NCI-H526 treated with DMSO at 0.1 percent for 48 hours (cell line): ENCODE measurements at places on chromosomes 1 and 21.

- DNase-seq: no peak
Measured at GRCh38 chr1:1926346-1926811, 7.3 kb upstream of the TMEM52 start.

DNA sequence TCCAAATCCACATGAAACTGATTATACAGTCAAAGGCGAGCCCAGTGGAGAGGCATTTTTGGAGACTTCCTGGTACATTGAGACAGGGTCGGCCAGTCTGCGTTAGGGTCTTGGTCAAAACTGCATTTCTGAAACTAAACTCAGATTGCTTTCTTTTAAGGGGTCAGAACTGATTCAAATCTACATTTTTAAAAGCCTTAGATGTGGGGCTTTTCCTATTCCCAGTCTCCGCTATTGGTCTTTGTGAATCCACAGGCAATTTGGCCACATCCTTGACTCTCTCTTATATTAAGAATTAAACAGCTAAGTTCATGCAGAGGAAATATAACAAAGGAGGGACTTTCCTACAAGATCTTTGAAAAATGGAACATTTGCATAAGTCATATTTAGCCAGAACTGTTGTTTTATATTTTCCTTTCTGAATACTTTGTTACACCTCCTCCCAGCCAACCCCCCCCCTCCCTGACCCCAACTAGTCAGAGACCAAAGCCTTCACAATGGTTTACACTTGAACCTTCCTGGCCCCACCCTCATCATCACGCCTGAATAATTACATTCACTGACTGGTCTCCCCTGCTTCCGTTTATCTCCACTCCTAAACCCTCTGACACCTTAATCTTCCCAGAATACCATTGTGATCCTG, 30.9 kb downstream of the SELL start:
- no peak for DNase-seq

DNA sequence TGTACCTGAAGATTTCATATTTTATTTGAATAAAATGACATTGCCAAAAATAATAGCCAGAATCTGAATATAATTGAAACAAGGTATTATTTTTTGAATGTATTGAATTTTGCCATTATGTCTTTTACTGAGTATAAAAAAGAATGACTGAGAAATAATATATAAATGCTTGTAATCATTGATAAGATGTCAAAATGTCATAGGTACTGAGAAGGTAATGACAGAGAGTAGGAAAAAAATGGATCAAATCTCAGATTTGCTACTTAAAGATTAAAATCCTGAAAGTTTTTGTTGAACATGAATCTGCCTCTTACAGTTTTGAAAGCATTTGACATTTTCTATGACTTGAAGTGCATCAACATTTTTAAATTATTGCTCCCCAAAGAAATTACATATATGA, 1069.9 kb upstream of the ADGRL4 start:
- DNase-seq: no peak

DNA sequence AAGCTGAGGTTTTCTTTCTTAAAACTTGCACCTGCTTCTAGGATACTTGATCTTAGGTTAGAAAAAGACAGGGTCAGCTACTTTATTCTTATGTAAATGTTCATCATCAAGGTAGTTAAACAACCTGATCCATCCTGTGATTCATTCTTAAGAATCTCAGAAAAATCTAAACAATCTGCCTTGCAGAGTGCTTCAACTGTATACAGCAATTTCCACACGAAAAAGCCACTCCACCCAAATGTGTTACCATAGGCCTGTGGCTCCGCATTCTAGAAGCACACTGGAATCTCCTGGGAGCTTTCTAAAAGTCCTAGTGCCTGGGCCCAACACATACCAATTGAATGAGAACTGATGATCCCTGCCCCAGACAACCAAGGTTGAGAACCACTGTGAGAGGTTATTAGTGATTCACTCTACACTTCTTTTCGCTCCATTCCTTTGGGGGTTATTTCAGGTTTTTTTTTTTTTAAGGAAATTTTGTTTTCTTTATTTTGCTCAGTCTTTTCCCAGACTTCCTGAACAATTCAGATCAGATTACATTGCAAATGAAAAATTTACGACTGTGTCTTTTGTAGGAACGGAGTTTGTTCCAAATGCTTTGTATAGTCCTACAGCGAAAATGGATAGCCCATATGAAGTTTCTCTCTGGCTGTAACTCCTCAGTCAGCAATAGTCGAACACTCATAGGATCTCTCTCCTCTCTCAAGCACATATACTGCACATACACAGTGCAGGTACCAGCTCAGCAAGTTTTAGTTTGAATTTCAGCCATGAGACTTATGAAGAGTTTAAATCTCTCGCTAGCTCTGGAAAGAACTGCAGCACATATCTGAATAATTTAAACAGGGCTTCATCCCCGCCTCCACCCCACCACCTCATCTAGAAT, 16.1 kb downstream of the SMYD2 start:
- no peak for DNase-seq

DNA sequence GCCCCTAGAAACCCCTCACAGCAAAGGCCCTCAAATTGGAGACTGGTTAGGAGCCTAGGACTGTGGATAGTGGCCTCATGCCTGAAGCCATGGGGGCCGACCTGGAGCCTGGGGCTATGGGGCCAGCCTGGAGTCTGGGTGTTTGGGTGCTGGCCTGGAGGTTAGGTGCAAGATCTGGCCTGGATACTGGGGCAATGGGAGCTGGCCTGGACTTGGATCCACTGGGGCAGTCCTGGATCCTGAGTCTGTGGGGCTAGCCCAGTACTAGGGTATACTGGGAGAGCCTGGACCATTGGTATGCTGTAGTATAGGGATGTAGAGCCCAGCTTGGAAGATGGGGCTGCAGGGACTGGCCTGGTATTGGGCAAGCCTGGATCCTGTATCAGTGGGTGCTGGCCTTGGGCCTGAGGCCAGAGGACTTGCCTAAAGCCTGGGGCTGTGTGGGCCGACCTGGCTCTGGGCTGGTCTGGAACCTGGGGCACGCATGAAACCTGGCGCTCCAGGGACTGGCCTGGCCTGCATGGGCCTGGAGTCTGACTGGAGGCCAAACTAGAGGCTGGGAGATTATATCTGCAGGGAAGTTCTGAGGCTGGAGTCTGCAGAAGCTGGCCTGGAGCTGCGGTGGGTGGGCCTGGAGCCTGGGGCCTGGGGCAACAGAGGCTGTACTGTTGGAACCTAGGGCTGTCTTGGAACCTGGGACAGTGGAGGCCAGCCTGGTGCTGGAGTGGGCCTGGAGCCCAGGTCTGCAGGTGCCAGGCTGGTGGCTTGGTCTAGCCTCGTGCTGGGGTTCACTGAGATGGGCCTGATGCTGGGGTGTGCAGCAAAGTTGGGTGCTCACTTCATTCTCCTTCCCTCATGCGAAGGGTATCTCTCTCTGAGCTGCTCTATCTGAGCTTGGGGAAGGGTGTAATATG, 12.6 kb upstream of the DENND1B start:
- no peak for DNase-seq
